ENCODE measurements at places on chromosomes 1 and 21. TPM values are rescaled to one million over a fixed set of nuclear protein-coding genes. Genes with fewer than 3 reads are reported as not detected.

The CDCA8 gene
- total RNA-seq, result 1.8 TPM

The NRIP1 gene
- 25.8 TPM for total RNA-seq

The TSPAN1 gene
- 1.2 TPM for total RNA-seq

The NKAIN1 gene
- total RNA-seq, result 0.24 TPM

The LRRC38 gene
- under 0.01 TPM for total RNA-seq

The DYNLT4 gene
- not detected for total RNA-seq

The RIIAD1 gene
- total RNA-seq, result not detected

The PTGFR gene
- total RNA-seq, result 222 TPM

The CLCA2 gene
- total RNA-seq, result 7.7 TPM
